ENCODE measurements at places on chromosomes 13 and 19.

DNA sequence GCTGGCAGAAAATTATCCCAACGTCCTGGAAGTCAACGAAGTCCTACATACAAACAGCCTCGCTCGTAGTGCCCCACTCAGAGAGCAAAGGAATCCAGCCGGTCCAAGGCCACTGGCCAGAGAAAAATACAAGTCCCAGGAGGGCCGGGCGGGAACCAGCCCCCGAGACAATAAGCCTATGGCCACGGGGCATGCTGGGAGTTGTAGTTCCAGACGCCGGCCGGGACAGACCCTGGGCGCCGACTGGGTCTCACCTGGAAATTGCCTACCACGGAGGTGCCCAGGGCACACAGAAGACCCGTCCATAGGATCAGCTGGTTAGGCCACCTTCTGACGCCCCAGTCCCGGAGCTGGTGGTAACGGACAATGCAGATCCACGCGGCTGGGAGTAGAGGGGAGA lies 5.4 kb downstream of the TMEM150B start:
- no peak for DNase-seq

DNA sequence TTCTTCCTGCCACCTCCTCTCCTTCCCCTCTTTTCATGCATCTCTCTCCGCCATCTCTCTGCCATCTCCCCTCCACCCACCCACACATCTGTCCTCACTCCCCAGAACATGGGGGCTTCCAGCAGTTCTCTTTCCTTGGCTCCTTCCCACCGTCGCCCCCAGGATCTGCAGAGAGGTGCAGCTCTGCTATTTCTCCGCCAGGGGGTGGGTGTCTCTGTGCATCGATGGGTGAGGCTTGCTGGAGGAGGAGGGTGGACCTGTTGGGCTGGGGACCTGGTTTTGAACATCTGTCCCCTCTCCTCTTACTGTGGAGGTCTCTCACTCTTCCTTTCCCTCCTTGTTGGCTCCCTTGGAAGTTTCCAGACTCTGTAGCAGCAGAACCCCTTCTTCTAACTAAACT lies 51.7 kb downstream of the MYH14 start:
- no peak for DNase-seq

DNA sequence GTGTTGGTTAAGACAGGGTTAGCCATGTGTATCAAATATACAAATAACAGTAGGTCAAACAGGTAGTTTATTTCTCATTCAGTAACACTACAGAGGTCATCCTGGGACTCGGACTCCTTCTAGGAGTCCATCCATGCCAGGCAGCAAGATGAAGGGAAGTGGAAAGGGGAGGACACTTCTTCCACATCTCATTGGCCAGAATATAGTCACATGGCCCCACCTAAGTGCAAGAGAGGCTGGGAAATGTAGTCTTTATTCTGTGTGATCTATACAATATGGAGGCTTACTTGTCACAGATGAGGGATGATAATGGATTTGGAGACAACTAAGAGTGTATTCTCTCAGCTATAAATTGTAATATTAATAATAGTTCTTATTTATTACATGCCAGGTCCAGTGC lies 31.1 kb downstream of the RDH8 start:
- DNase-seq: no peak

GRCh38 chr13:40662866-40663265 lies 3.6 kb downstream of the FOXO1 start:
- DNase-seq: no peak

DNA sequence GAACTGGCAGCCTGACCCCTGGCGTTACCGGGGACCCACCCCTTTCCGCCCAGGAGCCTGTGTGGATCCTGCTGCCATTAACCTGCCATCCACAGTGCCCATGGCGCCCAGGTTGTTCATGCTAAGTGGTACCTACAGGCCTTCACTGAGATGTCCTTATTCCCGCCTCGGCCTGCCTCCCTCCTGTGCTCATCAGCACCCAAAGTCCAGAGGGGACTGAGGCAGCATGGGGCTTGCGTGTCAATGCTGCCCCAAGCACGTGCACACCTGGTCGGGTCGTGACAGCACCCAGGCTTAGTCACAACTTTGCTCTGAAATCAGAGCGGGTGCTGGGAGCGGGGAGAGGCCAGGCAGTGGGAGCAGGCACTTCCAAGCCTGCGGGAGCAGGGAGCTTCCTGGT lies 3.7 kb upstream of the INTS6 start:
- no peak for DNase-seq

GRCh38 chr13:43159026-43159461 lies 135.7 kb downstream of the DNAJC15 start:
- DNase-seq: no peak

DNA sequence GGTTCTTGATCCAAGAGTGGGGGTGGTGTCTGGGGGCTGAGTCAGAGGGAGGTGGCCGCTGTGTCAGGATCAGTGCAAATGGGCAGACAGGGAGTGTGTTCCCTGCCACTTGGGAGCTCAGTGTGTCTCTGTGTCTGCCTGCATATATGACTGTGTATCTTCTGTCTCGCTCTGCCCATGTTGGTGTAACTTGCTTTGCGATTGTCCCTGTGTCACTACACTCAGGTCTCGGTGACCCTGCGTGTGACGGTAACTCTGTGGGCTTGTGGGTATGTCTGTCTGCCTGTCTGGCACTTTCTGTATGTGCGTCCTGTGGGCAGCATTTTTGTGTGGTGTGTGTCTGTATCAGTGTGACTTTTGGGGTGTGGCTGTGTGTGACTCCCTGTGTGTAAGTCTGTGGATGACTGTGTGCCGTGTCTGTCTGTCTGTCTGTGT lies 8.2 kb upstream of the ERFL start:
- DNase-seq: no peak

DNA sequence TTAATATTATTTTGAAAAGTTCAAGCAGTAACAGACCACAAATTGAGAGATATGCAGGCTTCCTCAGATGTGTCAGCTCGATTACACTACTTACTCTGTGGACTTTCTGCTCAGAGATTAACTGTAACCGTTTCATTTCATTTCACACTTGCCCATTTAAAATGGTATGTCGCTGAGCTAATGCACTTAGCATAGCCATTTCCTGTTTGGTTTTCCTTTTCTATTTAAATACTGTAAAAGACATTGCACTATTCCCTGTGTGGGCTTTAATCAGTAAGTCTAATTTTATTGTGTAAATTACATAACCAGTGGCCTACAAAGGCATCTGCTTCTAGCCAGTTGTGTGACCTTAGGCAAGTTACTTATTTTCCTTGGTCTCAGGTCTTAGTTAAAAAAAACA lies 237.6 kb downstream of the LACC1 start:
- no peak for DNase-seq

DNA sequence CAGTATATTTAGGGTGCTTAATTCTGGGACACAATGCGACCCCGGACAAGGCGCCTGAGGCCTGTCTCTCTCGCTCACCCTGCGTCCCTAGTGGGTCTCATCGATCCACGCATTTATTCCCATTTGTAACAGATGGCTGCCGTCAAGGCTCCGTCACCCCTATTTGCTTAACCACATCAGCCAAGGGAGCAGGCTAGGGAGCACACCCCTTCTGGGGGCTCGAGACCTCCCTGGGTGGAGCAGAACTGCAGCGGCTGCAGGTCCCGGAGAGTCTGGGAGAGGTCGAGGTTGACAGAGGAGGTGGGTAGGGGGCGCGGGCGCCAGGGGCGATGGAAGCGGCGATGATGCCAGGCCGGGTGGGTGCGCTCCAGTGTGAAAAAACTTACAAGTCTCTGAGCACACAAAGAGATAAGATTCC lies 507 bp downstream of the ALG5 start:
- DNase-seq: peak; percentile 10

DNA sequence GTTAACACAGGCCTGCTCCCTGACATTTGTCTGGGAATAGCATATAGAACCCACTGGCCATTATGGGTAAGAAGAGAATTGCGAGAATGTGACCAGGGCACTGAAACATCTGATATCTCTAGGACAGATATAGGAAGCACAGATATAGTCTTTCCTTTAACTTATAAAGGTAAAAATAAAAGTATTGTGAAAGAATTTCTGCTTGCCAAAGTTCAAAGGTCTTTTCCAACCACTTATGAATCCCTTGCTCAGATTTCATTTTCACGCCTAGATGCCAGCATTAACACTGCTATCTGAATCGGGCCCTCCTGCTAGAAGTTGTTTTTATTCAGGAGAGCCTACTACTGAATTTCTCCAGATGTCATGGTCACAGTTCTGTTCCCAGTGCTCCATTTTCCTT lies 27.7 kb downstream of the BBC3 start:
- DNase-seq: no peak

GRCh38 chr13:38366954-38367645 lies 17.4 kb downstream of the UFM1 start:
- no peak for DNase-seq

DNA sequence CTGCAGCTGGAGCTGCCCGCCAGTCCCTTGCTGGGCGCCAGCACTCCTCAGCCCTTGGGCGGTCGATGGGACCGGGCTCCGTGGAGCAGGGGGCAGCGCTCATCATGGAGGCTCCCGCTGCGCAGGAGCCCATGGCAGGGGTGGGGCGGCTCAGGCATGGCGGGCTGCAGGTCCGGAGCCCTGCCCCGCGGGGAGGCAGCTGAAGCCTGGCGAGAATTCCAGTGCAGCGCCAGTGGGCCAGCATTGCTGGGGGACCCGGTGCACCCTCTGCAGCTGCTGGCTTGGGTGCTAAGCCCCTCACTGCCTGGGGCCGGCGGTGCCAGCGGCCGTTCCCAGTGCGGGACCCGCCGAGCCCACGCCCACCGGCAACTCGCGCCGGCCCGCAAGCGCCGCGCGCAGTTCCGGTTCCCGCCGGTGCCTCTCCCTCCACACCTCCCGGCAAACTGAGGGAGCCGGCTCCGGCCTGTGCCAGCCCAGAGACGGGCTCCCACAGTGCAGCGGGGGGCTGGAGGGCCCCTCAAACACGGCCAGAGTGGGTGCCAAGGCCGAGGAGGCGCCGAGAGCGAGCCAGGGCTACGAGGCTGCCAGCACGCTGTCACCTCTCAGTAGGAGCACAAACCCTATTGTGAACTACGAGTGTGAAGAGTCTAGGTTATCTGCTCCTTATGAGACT lies 687.1 kb downstream of the PCDH17 start:
- no peak for DNase-seq

GRCh38 chr13:38670627-38671026 lies 16.2 kb upstream of the FREM2 start:
- no peak for DNase-seq

- DNase-seq: no peak
These were observed 107.5 kb downstream of the SUCLA2 start for GRCh38 chr13:47893527-47893926.

DNA sequence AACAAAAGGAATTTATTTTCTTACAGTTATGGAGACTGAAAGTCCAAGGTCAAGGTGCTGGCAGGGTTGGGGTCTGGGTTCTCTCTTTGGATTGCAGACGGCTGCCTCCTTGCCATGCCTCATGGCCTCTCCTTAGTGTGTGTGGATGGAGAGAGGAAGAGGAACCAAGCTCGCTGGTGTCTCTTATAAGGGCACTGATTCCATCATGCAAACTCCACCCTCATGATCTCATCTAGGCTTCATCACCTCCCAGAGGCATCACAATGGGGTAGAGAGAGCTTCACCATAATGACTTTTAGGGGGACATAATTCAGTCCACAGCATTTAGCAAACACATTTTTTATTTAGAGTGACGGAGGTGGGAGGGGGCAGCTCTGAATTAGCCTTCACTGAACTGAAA lies 104.9 kb upstream of the ABCC4 start:
- no peak for DNase-seq

GRCh38 chr13:28313579-28313978 lies 175.2 kb downstream of the PAN3 start:
- DNase-seq: no peak

- no peak for DNase-seq
These were observed 12.3 kb upstream of the ZNF180 start for GRCh38 chr19:44512326-44513298.

DNA sequence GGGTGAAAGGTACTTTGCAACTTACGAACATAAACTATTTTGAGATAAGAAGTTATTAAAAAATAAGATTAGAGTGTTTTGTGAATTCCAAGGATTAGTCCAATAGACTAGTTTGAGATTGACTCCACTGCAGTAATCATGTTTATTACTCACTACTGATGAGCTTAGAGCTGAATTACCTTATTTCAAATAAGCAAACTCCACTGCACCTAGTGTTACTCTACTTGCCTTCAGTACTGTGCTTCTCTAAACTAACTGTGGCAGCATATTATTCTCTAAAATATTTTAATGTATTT lies 111.7 kb downstream of the MIPEP start:
- no peak for DNase-seq

DNA sequence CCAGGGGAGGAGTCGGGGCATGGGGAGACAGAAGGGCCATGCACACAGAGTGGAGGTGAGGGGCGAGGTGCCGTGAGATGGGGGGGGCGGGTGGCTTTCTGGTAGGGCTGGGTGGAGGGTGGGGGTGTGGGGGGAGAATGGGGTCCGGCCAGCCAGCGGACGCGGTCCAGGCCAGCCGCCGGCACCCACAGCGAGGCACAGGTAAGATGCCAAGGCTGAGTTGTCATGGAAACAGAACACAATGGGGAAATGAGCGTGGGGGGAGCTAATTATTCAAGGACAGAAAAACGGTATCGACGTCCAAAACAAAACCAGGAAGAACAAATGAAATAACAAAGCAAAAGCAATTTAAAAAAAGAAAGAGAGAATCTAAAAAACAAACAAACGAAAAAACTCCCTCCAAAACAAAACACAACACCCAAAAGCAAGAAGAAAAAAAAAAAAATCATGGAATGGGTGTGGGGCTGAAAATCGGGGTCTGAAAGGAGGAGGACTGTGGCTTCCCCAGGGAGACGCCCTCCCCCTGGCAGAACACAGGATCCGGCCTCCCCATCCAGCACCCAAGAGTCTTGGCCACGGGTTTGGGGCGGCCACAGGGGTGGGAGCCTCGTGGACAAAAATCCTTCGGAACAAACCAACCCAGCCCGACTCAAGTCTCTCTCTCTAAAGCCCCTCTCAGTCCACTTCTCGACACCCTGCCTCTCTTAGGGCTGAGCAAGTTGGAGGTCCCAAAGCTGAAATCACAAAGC lies 92.5 kb downstream of the PTPRS start:
- no peak for DNase-seq
